SK-N-DZ (cell line): ENCODE measurements at places on chromosomes 1 and 21.

- peak; percentile 57 for DNase-seq
These were observed at the start of gene PLPPR4 for GRCh38 chr1:99264201-99265021. Gene PLPPR4 (plus strand): TSS chr1:99264492. CDS start chr1:99264594, 102 bp downstream.

DNA sequence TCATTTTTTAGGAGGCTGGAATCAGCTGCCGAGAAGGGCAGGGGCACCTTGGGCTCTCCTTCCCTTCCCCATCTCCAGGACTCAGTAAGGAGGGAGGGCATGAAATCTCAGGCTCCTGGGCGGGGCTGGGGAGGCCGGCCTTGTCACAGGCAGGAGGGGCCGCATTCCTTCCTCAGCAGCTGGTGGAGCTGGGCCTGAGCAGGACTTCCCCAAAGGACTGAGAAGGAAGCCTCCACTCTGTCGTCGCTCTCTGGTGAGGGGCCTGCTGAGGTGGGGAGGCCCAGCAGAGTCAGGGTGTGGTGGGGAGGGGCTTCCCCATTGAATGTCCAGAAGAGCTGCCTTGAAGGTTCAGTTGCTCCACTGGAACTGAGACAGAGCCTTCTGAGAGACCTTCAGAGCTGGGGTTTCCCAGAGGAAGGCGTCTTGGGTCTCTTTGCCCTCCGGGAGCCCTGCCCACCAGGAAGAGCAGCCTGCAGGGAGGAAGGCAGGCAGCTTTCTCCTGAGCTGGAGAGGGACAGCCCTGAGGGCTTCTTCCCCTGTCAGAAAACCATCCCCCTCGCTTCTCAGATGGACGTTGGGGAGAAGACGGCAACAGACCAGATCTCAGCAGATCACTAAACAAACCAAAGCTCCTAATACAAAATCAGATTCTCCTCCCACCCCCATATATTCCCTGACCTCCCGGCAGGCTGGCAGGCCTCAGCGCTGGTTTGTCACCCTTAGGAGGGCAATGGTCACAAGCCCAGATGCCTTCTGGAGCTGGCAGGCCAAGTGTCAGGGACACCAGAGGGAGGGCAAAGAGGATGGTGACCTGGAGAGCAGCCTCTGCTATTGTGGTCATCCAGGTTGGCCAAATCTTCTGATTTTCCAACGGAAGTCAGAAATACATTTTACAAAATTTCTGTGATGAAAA is 10.7 kb downstream of the KCNA10 start:
- DNase-seq: no peak

GRCh38 chr1:68358439-68358838 is 91.3 kb downstream of the RPE65 start:
- no peak for DNase-seq

DNA sequence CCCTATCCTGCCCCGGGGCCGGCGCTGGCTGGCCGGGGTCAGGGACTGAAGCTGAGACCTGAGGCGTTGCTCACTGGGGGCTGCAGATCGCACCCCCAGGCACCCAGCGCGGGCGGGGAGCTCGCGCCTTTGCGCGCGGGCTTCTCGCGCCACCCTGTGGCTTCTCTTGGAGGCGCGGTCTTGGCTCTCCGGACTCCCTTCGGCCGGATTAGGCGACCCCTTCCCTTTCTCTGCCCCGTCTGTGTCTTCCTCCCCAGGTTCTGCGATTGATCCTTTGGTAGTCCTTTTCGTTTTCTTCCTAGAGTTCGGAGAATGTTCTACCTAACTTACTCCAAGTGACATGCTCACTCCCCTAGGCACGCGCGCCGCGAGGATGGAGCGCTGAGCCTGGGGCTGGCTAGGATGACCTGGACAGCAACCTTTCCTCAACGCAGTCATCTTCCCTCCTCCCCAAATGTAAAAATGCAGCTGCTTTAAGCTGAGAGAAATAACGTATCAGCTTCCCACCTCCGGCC is 495 bp upstream of the NTRK1 start:
- DNase-seq: peak; percentile 87

DNA sequence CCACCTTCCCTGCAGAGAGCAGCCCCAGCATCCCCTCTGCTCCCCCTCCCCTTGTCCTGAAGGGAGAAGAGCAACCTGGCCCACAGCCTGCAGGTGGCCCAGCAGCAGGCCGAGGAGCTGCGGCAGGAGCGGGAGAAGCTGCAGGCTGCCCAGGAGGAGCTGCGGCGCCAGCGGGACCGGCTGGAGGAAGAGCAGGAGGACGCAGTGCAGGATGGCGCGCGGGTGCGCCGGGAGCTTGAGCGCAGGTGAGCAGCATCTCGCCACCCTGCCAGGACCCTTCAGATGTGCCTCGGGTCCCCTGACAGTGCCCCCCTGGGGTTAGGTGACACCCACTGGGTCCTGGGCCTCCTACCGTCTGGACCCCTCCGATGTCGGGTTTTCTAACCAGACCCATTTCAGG is 22.3 kb downstream of the CROCC start:
- no peak for DNase-seq

GRCh38 chr1:241787691-241788090 is 60.3 kb upstream of the EXO1 start:
- no peak for DNase-seq

GRCh38 chr1:100585786-100586185 is 47.8 kb downstream of the GPR88 start:
- no peak for DNase-seq
